ENCODE measurements at places on chromosomes 2 and 18. TPM values are rescaled to one million over a fixed set of nuclear protein-coding genes. Genes with fewer than 3 reads are reported as not detected.

Gene PDCD1
- not detected for total RNA-seq

- DNase-seq, result no peak
Measured at GRCh38 chr2:214341646-214342045, 69.2 kb upstream of the VWC2L start.

Gene TXNDC2
- total RNA-seq, result not detected

GRCh38 chr2:126356631-126357030, 299.3 kb upstream of the GYPC start:
- DNase-seq, result no peak

DNA sequence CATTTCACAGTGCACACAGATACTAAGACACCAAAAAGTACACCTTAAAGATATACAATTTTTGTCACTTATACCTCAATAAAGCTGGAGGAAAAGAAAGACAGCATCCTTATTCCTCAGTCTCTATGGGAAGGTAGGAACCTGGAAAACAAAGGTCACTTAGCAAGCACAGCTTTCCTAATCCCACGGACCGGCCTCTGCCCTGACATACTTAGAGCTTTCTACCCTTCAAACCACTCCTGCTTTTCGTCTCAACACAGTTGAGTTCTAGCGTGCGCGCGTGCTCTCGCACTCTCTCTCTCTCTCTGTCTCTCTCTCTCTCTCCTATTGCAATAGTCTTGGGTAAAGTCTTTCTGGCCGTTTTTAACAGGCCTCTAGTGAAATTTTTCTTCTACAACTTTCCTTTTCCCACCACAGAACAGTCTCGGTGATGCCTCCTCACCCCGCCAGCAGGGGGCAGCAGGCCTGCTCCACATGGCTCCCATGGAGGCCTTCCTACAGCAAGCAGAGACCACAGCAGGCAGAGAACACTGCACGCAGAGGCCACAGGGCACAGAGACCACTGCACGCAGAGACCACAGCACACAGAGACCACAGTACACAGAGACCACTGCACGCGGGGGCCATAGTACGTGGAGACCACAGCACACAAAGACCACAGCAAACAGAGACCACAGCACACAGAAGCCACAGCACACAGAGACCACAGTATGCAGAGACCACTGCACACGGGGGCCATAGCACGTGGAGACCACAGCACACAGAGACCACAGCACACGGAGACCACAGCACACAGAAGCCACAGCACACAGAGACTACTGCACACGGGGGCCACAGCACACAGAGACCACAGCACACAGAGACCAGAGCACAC, 106.9 kb downstream of the FBXO15 start:
- peak; percentile 35 for DNase-seq

- no peak for DNase-seq
Measured at GRCh38 chr2:48398285-48399002, 131.5 kb upstream of the STON1 start.

Gene RBM44
- total RNA-seq, result 0.65 TPM
